ENCODE measurements at places on chromosomes 1 and 21. TPM values are rescaled to one million over a fixed set of nuclear protein-coding genes. Genes with fewer than 3 reads are reported as not detected.
A peak's percentile ranks its signal among the peaks of the same experiment; 100 is the strongest.

DNA sequence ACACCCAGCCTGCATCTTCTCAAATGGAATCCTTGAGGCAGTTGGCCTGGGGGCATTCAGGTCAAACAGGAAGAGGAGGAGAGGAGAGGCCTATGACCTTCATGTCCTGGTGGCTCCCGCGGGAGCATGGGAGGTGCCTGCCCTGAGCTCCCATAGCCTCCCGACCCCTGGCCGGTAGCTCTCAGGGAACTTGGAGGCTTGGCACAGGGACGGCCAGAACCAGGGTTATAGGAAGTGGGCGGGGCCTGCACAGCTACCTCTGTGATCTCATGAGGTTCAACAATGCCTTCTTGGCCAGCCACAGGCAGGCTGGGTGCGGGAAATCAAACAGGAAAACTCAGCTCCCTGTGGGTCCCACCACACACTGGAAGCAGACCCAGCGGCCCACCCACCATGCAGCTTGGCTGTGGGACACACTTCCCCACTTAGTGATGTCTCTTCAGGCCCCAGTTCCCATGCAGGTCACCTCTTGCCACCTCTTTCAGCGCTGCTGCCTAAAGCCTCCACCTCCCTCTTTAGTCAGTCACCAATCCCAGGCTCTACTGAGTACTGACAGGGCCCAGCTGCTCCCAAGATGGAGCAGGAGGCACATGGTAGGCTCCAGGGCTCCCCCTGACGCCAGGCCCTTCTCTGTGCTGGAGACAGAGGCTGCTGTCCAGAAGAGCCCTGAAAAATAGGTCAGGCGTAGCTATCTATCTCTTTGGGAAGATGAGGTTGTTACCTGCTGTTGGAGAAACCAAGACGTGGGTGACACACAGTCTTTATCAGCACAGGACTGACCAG is at the start of gene SLFNL1:
SLFNL1 (minus strand) TSS at position 200 of the 783 bp plus-strand sequence. CDS start 1,065 bp downstream, outside the sequence.
- no peak for DNase-seq

GRCh38 chr1:151981178-151981525 is 12.5 kb downstream of the S100A10 start:
- DNase-seq, result no peak

DNA sequence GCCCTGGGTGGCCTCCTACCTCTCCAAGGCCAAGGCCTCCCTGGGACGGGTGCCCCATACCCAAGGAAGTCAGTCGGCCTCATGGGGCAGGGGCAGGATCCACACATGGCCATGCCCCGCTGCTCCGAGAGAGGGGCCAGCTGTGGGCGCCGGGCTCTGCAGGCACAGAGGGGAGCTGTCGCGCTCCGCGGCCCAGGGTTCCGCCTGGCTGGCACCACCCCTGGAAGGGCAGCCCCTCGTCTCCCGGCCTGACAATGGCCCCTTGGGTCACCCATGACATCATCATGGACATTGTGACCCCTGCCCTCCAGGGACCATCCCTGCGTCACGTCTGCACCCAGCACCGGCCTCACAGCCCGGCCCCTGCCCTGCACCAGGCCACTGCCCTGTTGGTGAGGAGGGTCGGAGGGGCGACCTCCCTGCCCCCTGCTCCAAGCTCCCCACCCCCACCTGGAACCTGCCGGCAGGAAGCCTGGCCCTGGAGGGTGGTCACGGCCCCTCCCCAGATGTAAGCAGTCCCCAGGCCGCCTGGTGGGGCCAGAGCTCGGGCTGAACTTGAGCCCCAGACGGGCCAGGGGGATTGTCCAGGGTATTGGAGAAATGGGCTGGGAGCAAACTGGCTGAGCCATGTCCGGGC is 5.8 kb downstream of the TTLL10 start:
- no peak for DNase-seq

- no peak for DNase-seq
Observed at GRCh38 chr1:10536133-10536770, 61.5 kb downstream of the PEX14 start.

DNA sequence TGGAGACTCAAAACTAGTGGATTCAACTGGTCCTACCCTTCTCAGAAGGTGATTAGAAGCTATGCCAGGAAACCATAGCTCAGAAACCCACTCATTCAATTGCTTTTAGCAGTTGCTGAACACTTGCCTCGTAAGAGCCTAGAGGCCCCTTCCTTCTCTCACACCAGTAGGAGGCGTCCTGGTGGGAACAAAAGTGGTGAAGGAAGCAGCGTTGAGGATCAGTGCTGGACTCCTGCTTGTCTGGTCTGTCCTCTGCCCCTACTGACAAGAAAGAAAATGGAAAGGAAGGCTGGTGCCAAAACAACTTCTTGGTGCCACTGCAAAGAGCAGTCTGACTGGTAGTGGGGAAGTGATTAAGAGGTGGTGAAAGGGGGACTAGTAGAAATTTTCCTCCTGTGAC is 269.7 kb downstream of the LMO4 start:
- no peak for DNase-seq

DNA sequence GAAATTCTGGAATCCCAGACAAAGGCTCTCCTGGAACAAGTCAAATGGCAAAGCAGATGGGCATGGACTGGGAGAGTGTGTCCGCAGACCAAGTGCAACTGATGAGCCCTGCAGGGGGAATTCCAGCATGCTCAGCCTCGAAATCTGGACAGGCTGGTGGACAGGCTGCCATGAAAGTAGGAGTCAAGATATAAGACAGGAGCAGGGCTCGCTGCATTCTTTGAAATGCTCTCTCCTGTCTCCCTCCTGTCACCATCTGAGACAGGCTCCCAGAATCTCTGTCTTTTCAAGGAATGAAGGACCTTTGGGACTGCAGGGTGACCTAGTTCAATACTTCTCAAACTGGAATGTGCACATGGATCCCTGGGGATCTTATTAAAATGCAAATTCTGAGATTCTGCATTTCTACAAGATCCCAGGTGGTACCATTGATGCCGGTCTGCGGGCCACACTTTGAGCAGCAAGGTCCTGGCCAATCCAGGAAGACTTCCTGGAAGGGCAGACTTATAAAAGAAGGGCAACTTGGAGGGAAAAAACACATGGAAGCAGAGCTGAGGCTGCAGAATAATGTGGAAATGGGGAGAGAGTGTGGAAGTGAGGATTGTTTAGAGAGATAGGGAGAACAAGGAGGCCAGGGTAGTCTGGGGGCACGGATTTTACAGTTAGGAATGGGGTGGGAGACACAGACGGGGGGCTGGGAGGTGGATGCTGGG is 29.8 kb downstream of the TNNT2 start:
- no peak for DNase-seq

GRCh38 chr1:162185314-162186025 is 116.0 kb downstream of the NOS1AP start:
- DNase-seq, result no peak

GRCh38 chr1:164320790-164321731 is 237.9 kb upstream of the PBX1 start:
- DNase-seq, result peak; percentile 17

DNA sequence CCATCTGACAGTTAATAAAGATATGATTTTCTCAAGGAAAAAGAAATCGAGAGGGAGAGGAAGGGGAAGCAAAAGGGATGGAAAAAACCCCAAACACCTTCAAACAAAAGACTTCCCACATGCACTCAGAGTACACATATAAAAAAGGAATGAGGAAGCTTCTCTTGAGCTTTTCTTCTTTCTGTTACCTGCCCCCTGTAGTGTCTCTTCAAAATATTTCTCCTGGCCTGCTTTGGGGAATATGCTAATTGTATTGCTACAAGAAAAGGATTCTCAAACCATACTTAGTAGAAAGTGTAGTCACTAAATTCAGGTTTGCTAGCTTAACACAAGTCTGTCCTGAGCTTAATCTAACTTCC is 58.7 kb downstream of the KIF14 start:
- DNase-seq, result no peak

DNA sequence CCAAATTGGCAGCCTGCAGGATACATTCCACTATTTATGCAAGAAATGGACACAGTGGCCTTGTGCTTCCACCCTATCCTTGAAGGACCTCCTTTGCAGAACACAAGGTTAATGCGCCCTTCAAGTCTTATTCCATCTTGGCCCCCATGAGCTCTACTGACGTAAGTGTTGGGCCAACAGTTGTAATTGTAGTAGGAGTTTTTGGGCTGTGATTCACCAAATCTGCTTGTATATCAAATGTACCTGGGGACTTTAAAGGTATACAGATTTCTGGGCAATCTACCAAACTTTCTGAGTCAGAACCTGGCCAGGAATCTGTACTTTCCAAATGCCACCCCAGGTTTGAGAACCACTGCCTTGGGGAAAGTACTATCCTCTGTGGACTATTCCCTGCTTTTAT is 100.9 kb upstream of the MARK1 start:
- no peak for DNase-seq

DNA sequence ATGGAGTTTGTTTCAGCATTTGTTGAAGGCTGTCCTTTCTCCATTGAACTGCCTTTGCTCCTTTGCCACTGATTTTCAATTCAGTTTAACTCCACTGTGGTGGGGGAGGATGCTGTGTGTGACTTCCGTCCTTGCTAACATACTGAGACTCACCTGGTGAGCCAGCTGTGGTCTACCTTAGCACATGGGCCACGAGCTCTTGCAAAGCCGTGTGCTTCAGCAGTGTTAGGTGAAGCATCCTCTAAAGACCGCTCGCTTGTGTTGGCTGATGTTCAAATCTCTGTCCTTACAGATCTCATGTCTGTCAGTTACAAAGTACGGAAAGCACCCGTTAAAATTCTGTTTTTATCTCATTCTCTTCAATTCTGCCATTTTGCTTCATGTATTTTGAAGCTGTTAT is 3.6 kb upstream of the SPATC1L start:
- DNase-seq, result no peak

DNA sequence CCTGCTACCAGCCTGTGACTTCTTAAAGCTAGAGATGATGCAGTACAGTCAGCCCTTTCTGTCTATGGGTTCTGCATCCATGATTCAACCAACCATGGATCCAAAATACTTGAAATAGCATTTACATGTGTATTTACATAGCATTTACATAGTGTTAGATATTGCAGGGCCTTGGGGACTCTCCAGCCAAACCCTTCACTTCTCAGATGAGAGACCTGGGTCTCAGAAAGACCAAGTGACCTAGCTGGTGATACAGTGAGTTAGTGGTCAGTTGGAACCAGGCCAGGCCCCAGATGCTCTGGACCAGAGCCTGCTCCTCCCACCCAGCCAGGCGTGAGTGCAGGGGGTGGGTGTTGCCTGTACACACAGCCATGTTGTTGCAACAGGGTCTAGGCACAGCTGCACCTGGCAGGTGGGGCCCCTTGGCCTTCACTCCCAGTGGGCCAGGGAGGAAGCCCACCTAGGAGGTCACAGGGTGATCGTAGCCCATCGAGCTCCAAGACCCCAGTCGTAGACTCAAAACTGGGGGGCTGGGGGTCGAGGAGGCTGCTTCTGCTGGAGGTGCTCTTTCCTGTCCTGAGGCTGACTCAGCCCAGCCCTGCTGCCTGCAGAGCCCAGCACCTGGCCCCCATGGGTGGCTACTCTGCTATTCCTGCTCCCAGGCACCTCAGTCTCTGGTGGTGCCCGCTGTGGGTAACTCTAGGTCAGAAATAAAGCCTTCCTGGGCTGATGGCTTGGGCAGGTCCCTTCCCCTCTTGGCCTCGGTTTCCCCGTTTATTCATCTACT is 7.7 kb downstream of the TMEM61 start:
- DNase-seq, result no peak

DNA sequence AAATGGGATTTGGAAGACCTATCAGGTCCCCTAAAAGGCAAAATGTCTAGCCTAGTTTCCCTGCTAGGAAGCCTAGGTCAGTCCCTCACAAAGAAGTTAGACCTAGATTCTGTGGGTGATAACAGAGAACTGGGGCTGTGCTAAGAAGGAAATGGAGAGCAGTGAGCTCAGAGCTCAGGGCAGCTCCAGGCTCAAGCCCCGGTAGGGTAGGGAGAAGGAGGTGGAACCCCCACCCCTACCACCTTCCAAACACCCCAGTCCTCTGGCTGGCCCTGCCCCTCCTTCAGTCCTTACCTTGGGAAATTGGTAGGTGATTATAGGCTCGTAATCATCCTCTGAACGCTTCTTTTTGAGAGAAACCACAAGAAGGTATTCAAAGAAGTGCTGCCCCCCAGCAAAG is 1.1 kb downstream of the DENND2D start:
- DNase-seq, result no peak

DNA sequence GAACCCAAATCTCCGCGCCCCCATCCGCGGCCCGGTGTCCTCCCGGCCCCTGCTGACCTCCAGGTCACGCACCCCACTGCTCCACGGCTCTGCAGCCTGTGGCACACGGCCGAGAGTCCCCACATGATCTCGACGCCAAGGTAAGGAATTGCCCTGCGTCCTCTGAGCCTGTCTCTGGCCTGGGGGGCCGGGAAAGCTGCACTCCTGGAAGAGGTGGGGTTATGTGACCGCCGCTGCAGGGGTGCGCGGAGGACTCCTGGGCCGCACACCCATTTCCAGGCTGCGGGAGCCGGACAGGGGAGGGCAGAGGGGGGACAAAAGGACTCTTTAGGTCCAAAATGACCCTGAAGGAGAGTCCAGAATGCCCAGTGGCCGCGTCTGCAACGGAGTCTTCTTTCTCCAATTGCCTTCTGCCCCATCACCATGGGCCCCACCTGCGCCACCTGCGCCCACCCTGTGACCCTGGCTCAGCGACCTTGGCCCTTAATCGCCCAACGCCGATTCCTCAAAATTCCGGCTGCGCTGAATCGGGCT is 997 bp upstream of the SIM2 start:
- no peak for DNase-seq

- DNase-seq, result no peak
Observed at GRCh38 chr1:151259351-151259750, 4.8 kb downstream of the PSMD4 start.

- no peak for DNase-seq
Observed at GRCh38 chr1:239587066-239587465, 200.7 kb downstream of the CHRM3 start.

DNA sequence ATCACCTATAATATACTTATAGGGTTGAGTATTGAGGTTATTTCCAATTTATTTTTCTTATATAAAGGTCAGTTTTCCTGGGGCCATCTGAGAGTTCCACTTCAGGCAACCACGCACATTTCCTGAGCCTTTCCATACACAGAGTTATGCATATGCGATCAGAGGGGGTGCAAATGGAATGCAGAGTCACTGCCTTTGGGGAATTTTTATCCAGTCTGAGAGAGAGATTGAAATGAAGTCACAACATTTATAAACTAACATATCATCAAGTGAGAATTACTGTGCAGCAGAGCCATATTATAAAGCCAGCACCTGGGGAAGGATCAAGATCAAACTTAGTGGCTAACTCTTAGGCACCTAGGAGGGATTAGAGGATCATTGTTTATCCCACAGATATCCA is 299.9 kb upstream of the PLXNA2 start:
- DNase-seq, result no peak

DNA sequence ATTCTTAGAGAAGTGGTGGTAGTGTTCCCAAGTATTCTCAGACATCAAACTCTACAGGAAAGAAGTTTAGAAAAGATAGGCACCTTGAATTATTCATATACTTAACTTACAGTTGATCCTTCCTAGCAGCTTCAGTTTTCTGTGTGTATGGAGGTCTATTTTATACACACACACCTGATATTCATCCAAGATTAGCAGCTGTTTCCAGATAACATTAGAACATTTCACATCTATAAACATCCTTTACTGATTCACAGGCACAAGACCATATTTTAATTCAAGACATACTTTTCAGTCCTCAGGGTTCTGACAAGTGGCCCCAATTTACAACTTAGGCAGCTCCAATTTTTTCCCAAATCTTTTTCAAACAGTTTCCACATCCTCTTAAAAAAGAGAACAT is 287.8 kb upstream of the USP25 start:
- DNase-seq, result no peak

The S100A3 gene
- 1.2 TPM for polyA plus RNA-seq

The IPO9 gene
- polyA plus RNA-seq, result 45.5 TPM

The GBP4 gene
- polyA plus RNA-seq, result 4.4 TPM

The FCGR1A gene
- 3.0 TPM for polyA plus RNA-seq

The TNFRSF8 gene
- 0.34 TPM for polyA plus RNA-seq

The CMPK1 gene
- 69.0 TPM for polyA plus RNA-seq

The RAB25 gene
- polyA plus RNA-seq, result 1.0 TPM

The IGSF21 gene
- polyA plus RNA-seq, result 0.48 TPM

The EFNA1 gene
- 24.7 TPM for polyA plus RNA-seq

The RUSC1 gene
- polyA plus RNA-seq, result 28.0 TPM

The APOBEC4 gene
- polyA plus RNA-seq, result not detected

Measured in hindlimb muscle (tissue), 1 donor.